Urothelium cell line (cell line): ENCODE measurements at places on chromosomes 13 and 19.

DNA sequence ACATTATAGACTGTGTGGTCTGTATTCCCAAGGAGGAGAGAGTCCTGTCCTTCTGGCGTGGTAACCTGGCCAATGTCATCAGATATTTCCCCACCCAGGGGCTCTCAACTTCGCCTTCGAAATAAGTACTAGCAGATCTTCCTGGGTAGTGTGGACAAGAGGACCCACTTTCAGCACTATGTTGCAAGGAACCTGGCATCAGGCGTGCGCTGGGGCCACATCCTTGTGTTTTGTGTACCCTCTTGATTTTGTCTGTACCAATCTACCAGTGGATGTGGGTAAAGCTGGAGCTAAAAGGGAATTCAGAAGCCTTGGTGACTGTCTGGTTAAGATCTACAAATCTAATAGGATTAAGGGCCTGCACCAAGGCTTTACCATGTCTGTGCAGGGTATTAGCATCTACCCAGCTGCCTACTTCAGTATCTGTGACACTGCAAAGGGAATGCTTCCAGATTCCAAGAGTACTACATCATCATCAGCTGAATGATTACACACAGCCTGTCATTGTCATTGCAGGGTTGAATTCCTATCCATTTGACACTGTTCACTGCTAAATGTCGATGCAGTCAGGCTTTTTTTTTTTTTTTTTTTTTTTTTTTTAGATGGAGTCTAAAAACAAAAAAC, 148.0 kb downstream of the PRR20E start:
- peak; percentile 21 for DNase-seq

- DNase-seq, result no peak
Observed at GRCh38 chr13:63944911-63945310, 2529.3 kb upstream of the PCDH20 start.

- DNase-seq, result no peak
Observed at GRCh38 chr13:30134578-30134977, 172.8 kb downstream of the KATNAL1 start.

DNA sequence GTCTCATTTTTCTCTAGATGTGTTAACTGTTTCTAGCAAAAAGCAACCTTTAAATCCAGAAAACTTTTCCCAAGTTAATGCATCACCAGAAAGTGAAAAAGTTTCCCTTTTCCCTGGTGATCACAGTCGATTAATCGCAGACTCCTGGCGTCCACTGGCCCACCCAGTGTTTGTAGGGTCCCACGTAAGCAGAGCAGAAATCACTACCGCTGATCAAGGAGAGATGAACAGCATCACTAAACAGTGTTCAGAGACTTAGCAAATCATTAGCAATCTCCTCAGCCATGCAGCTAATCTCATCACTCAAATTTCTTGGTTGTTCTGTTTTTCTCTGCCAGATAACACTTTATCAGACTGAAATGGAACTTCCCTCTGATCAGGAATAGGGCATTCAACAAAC, 184.2 kb downstream of the EFNB2 start:
- DNase-seq, result no peak

DNA sequence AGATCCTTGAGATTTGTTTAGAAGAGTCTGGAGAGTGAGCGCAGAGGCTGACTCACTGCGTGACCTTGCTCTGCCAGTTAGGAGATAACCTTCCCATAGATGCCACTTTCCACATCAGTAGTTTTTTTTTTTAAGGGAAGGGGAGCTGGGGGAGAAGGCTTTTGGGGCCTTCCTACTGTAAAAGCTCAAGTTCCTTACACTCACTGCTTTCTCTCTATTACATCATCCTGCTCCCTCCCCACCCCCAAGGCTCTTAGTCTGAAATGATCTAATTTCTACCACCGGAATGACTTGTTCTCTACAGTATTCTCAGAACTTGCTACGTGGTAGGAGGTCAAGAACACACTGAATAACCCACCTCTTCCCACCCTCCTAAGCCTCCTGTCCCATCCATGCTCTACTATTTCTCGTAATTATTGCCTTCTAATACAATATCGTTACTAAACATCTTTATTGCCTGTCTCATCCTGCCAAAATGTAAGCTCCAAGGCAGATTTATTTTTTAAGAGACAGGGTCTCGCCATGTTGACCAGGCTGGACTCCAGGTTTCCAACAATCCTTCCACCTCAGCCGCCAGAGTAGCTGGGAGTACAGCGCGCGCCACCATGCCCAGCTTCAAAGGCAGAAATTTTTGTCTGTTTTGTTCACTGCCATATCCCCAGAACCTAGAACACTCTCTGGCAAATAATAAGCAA, 1.2 kb downstream of the LONP1 start:
- DNase-seq, result no peak

DNA sequence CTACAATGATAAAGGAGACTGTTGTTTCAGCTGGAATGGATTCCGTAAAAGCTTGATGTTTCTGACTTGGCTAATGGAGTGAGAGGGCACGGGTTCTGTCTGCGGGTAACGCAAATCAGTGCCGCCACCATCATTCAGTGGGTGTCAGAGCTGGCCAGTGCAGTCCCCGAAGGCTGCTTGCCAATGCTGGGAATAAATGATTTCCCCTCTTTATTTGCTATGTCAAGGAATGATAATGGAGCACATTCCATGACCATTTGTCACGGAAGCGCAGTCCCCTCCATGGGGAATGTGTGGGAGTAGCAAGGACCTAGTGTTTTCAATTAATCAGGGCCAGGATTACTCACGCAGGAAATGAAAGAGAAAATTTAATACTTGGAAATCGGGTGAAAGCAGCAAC, 899.3 kb downstream of the UQCRFS1 start:
- peak; percentile 90 for DNase-seq

GRCh38 chr13:102680842-102681740, 13.8 kb downstream of the METTL21C start:
- DNase-seq, result no peak

DNA sequence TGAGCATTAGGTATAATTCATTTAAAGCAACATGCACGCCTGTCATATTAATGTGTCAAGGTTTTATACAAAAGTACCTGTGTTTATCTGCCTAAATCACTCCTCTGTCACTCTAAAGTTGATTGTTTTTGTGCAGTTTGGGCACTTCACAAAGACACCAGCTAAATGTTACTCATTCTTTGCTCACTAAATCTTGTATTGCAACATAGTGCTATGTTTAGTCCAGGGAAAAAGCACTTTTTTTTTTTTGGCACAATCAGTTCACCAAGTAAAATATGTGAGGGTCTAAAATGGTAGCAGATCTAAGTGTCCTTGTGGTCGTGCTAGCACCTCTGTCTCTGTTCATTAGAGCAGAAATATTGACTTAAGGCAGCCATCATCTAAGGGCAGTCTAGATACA, 2526.7 kb upstream of the PCDH20 start:
- no peak for DNase-seq

DNA sequence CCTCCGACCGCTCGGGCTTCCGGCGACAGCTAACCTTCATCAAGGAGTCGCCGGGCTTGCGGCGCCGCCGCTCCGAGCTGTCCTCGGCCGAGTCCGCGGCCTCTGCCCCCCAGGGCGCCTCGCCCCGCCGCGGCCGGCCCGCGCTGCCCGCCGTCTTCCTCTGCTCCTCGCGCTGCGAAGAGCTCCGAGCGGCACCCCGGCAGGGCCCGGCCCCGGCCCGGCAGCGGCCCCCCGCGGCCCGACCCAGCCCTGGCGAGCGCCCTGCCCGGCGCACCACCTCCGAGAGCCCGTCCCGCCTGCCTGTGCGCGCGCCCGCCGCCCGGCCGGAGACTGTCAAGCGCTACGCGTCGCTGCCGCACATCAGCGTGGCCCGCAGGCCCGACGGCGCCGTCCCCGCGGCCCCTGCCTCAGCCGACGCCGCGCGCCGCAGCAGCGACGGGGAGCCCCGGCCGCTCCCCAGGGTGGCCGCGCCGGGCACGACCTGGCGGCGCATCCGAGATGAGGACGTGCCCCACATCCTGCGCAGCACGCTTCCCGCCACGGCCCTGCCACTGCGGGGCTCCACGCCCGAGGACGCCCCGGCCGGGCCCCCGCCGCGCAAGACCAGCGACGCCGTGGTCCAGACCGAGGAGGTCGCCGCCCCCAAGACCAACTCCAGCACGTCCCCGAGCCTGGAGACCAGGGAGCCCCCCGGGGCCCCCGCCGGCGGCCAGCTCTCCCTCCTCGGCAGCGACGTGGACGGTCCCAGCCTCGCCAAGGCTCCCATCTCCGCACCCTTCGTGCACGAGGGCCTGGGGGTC, 9.6 kb downstream of the C19orf25 start:
- no peak for DNase-seq

GRCh38 chr13:50215399-50215798, 200.2 kb downstream of the KCNRG start:
- no peak for DNase-seq

DNA sequence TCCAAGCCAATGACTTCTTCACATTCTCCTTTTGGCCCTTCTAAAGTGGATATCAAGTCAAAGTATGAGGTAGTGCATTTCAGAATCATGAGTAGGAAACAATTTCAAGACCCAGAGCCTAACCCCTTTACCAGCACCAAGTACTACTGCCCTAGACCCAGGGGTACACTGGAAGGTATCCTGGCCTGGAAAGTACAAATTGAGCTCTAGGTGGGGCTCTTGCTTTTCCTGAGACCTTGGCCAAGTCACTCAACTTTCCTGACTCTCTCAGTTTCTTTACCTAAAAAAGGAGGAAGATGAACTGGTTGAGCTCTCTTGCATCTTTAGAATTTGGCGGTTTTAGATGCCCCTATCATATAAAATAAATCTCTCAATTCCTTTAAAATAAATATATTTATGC, 204.7 kb downstream of the FGF14 start:
- peak; percentile 4 for DNase-seq

DNA sequence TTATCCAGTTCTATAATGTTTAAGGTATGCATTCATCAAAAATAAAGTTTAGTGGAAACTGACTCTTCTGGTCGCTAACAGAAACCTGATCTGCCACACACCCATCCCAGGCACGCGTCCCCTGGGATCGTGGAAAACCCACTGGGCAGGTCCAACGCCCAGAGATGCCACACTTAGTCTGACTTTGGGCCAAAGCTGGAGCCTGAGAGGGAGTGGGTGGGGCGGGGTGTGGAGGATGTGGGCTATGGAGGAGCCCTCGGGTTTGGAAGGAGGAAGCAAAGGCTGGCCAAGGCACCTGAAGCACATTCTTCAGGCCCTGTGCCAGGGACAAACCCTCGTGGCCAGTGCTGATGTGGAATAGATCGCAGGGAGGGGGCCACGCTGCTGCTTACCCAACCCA, 2.5 kb downstream of the IGFL1 start:
- no peak for DNase-seq

DNA sequence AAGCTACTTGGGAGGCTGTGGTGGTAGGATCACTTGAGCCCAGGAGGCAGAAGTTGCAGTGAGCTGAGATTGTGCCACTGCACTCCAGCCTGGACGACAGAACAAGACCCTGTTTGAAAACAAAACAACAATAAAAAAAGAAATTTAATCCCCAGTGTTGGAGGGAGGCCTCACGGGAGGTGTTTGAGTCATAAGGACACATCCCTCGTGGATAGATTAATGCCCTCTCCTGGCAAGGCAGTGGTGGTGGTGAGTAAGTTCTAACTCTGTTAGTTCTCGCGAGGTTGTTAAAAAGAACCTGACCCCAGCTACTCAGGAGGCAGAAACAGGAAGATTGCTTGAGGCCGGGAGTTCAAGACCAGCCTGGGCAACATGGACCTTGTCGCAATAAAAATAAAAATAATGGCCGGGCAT, 27.6 kb upstream of the SIN3B start:
- no peak for DNase-seq

DNA sequence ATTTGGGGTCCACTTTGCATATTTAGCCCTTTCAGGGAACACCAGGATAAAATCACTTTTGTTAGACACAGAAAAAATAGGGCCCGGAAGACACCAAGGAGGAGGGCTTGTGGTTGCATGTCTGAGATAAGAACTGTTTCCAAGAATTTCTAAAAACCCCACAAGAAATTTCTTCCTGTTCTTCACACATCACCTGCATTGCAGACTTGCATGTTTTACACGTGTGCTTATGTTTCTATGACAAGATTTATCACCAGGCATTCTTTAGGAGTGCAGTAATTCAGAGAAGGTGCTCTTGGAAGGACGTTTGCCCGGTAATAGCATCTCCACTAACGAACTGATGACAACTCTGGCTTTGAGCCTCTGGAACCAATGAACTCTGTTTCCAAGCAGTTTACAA, 7.1 kb upstream of the ACTL9 start:
- DNase-seq, result no peak

DNA sequence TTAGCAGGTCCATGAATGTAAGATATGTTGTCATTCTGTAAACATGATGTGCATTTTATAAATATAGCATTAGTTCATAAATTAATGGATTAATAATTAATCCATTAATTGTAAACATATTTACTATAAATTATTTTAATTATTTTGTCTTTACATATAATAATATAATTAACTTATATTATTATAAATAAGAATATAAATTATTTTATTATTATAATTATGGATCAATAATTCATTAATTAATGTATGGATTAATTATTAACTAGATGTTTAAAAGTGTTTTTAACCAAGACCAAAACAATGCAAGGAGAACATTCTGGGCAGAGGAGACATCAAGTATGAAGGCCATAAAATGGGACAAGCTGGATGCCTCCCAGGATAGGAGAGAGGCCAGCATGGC, 72.0 kb downstream of the RUBCNL start:
- DNase-seq, result no peak

GRCh38 chr13:27868641-27869435, 51.0 kb upstream of the PDX1 start:
- peak; percentile 5 for DNase-seq

- peak; percentile 95 for DNase-seq
Observed at GRCh38 chr19:42279902-42280814, 11.1 kb downstream of the CIC start.

- DNase-seq, result peak; percentile 51
Observed at GRCh38 chr13:51066091-51066831, 44.8 kb downstream of the C13orf42 start.

GRCh38 chr19:51737389-51737788, 13.6 kb upstream of the HAS1 start:
- no peak for DNase-seq

GRCh38 chr13:23876265-23876664, 12.9 kb downstream of the MIPEP start:
- no peak for DNase-seq
